ENCODE measurements at places on chromosomes 4 and X.

GRCh38 chr4:153156263-153156662 lies 48.0 kb upstream of the TRIM2 start:
- DNase-seq = peak; percentile 43

GRCh38 chr4:13493793-13494192 lies 9.7 kb upstream of the RAB28 start:
- DNase-seq = no peak

- DNase-seq = peak; percentile 33
These were observed 11.2 kb upstream of the RNF175 start for GRCh38 chr4:153771046-153771445.

DNA sequence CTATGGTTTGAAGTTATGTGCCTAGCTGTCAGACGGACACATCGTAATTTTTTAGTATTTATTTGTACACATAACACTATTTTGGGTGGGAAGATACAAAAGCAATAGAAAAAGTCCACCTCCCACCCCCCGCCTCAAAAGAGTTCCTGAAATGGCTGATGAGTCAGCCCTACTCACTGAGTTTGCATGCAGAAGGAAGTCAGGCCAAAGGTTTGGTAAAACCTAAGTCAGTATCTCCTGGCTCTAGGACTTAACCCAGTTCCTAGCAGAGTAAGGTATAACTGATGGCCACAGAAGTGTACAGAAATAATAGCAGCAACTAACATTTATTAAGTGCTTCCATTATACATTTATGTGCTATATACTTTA lies 2.9 kb upstream of the KLHL2 start:
- no peak for DNase-seq

- peak; percentile 30 for DNase-seq
These were observed 12.7 kb upstream of the GTPBP6 start for GRCh38 chrX:331151-331824.

DNA sequence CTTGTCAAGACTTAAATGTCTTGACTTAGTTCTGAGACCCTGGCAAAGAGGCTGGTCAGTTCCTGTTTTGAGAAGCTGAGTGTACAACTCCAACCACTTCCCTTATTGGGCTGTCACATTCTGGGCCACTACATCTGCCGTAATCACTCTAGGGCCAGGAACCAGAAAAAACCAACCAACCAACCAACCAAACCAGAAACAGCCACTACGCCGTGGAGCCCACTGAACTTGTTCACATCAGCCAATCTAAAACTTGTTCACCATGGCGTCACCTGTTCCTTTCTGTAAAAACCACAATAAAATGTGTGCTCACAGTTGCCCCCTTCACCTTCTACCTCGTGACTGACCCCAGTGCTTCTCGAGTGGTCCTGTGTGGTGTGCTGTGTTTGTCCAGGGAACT lies 107.3 kb downstream of the JADE1 start:
- DNase-seq = no peak

- DNase-seq = no peak
These were observed 275.2 kb downstream of the TENM3 start for GRCh38 chr4:182518421-182518820.

DNA sequence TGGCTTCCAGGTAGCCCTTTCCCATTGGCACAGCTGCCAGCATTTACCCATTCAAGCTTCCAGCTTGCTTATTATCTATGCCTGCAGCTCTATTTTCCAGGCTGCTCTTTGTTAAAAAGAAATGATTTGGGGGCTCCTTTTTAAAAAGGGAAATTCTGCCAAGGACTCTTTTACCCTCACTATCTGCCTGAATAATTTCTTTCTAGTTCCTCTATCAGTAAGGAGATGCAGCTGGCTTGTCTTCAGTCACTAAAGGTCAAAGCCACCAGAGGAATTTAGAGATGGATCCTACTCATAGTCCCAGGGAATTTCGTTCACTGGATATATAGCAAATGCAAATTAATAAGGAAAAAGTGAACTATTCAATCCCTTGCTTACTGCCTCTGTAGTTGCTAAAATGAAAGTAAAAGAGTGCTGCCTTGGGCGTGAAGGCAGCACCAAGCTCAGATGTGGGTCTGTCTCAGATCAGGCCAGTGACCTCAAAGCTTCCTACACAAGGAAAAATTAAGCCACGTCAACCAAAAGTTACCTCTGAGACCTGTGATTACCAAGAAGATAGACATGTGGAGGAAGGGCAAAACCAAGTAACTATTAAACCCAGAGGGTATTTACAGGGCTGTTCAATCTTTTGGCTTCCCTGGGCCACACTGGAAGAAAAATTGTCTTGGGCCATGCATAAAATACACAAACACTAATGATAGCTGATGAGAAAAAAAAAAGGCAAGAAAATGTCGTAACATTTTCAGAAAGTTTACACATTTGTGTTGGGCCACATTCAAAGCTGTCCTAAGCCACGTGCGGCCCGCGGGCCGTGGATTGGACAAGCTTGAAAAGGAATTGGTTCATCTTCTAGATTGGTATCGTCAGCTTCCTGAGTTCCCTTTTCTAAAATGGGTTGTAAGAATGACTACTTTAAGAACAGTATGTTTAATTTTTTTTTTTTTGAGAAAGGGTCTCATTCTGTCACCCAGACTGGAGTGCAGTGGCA lies 5.3 kb downstream of the ARSF start:
- DNase-seq = no peak

DNA sequence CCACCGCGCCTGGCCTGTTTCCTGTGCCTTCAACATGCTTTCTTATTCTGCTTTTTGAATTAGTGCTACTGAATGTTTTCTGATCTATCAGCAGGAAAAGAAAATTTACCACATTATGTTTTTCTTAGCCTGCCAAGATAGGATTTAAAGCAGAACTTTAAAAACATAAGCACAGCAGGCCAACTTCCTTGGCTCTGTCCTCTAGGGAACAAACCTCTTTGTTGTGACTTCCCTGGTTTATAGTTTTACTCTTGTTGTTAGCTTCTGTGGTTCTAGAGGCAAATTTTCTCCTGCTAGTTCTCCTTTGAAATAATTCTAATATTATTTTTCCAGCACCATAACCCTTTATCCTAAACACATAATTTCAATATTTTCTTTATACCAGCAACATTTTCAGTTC lies 605.1 kb downstream of the ADGRL3 start:
- no peak for DNase-seq

DNA sequence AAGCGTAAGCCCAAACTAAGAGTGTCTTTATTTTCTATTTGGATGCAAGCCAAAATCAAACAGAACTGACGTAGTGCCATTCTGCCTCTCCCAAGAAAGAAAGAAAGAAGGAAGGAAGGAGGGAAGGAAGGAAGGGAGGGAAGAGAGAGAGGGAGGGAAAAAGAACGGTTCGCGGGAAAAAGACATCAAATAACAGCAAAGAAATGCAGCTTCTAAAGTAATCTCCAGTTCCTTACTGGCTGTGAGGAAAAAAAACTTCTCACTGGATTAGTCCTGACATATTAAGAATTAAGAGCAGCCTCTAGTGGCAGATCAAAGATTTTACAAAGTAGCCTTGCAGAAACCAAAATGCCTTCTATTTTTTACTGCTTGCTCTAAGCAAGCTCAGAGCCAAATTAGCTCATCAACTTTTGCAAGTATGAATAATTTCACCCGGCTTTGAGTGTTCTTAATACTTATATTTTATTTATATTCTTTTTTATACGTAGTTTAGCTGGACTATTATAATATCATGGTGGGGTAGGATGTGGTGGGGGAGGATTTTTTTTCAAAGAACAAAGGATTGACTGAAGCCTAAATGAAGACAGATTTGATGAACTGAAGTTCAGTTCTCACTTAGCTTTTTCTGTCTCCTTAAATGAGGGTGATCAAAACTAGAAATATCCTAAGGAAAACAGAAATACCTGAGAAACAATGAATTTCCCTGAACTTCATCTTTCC lies 36.6 kb downstream of the PITX2 start:
- peak; percentile 77 for DNase-seq

DNA sequence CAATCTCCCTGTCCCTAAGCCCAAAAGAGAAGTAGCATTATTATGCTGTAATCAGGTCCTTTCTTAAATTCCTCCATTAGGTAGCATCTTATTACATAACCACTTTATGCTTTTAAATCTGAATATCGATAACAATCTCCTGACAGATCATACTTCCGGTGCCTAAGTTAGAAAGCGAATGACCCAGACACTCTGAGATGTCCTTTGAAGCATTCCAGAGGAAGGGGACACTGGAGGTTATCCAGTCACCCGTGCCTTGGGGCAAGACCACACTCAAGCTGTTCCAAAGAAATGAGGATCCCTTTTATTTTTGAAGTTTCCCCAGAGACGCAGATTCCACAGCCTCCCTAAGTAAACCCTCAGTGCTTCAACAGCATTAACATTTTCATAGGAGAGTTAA lies 125.7 kb downstream of the PALLD start:
- no peak for DNase-seq

DNA sequence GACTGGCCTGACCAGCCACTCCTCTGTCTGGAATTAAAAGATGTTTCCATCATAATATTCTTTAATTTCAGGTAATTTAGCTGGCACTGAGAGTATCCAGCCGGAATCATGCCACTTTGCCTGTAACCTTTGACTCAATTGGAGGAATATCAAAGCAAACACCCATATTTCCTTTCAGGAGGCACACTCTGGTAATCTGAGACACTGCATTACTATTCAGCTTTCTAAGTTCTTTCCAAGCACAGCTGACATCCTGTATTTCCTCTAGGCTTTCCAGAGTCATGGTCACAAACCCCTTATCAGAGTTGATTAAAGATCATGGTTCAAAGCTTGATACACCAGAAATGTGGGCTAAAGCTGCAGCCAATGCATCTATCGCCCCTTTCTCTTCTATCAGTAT lies 29.3 kb downstream of the INTS12 start:
- no peak for DNase-seq

DNA sequence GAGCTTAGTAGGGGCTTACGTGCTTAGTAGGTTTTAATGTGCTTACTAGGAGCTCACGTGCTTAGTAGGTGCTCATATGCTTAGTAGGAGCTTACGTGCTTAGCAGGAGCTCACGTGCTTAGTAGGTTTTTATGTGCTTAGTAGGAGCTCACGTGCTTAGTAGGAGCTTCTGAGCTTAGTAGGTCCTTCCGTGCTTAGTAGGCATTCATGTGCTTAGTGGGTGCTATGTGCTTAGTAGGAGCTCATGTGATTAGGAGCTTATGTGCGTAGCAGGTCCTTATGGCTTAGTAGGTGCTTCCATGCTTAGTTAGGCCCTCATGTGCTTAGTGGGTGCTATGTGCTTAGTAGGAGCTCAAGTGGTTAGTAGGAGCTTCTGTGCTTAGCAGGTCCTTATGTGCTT lies 59.4 kb downstream of the SHOX start:
- no peak for DNase-seq

DNA sequence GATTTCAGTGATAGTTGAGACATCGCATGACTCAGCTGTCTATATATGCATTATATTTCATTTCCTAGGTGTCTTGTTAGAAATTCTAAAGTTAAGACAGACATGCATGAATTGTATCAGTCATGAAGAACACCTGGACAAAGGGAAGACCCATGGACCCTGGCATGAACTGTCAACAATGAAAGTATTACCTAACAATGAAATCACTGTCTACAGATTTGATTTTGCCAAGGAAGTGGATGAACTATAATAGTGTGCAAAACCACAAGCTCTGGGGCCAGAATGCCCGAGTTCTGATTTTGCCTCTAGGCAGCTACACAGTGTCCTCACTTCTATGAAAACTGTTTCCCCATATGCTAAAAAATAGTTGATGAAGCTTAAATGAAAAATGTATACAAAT lies 386.1 kb downstream of the NLGN4X start:
- DNase-seq = no peak

DNA sequence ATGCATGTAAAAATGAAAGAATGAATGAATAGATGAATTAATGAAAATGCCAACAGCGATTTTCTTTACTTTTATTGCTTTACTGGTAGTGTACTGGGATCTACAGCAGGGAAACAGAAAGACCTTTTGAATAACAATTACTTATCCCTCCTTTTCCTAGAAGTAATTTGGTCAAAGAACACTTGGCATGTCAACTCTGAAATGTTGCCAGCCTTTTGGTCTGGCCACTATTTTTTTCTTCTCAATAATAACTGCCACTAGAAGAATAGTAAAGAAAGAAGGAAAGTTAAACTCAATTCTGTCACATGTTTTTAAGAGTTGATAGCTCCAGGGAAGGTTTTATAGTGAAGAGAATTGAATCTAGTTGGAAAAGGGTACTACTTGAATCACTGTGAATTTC lies 52.9 kb downstream of the EPHA5 start:
- no peak for DNase-seq

DNA sequence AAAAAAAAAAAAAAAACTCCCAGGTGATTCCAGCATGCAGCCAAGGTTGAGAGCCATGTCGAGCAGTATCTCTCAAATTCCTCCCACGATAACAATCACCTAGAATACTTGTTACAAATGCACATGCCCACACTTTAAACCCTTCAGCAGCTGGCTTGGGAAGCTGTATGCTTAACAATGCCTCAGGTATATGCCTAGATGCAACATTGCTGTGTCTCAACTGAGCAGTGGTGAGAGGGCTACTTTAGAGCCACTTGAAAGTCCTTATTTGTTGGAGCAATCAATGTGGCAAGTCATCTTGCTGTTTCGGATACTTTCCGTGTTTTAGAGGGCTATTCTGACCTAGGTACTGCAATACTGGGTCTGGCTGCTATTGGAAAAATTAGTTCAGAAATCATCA lies 487.4 kb downstream of the INPP4B start:
- DNase-seq = no peak

GRCh38 chr4:85964298-85964697 lies 395.6 kb downstream of the MAPK10 start:
- peak; percentile 27 for DNase-seq

GRCh38 chrX:108270280-108270679 lies 167.9 kb downstream of the COL4A6 start:
- DNase-seq = no peak

DNA sequence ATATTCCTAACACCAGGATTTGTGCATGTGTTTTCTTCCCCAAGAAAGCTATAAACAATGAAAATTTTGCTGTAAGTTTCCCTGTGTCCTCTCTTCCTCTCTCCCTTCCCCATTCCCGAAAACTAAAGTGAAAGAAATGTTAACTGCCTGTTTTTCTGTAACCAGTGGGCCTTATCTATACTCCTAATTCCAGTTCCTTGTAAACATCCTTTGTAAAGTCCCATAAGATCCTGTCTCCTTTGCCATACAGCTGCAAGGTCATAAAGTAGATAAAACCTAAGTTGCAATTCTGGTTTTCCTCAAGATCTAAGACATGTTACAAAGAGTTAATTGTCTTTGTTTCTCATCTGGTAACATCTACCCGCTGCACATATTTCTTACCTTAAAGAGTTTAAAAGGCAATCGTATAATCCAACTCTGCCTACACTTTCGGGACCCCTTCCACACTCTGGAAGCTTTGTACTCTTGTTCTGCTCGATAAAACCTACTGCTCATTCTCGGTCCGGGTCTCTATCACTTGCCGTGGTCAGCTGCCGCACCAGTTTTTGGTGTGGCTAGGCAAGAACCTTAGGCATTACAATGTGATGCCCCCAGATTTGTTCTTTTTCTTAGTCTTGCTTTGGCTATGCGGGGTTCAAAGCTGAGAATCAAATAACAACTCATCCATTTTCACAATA lies 20.5 kb downstream of the UGT2B7 start:
- DNase-seq = peak; percentile 63

DNA sequence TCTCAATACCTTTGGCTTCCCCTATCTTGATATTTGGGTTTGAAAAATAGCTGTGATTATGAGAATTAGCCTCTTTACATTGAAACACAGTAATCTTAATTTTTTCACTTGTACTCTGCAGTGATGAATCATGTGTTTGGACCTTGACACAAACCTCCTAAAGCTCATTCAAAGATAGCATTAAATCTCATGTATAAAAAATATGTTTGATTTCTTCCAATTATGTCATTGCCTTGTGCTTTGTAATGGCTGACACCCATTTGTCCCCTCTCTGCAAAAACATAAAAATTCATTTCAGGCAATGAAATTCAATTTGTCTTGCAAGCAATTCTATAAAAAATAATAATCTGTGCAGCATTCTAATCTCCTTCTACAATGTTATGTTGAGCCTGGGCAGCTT lies 422.4 kb upstream of the BOD1L1 start:
- no peak for DNase-seq
